ENCODE measurements at places on chromosomes 1 and 21.

DNA sequence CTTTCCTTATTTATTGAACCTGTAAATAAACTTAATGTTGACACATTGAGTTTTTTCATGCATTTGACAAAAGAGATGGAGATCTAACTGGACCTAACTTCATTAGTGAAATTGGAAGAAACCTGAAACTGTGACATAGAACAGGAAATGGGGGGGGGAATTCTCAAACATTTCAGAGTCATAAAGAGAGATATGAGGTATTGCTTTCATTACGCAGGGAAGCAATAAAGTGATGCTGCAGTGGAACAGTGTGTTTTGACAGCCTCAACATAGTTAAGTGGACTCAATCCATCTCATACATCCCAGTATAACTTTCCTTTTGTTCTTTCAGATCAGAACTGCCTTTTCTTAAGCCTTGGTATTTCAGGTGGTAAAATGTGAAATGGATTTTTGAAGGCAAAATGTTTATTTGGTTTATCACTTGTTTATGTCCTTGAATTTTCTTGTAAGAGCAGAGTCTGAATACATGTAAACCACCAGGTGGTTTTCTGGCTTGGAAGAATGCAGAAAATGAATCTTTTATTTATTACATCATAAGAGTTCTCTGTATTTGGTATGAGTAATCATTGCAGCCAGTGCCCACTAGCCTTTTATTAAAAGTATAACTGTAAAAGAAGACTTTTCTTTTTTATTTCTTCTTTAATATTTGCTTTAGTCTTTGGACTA is 132.5 kb downstream of the ZNF326 start:
- DNase-seq, result no peak

DNA sequence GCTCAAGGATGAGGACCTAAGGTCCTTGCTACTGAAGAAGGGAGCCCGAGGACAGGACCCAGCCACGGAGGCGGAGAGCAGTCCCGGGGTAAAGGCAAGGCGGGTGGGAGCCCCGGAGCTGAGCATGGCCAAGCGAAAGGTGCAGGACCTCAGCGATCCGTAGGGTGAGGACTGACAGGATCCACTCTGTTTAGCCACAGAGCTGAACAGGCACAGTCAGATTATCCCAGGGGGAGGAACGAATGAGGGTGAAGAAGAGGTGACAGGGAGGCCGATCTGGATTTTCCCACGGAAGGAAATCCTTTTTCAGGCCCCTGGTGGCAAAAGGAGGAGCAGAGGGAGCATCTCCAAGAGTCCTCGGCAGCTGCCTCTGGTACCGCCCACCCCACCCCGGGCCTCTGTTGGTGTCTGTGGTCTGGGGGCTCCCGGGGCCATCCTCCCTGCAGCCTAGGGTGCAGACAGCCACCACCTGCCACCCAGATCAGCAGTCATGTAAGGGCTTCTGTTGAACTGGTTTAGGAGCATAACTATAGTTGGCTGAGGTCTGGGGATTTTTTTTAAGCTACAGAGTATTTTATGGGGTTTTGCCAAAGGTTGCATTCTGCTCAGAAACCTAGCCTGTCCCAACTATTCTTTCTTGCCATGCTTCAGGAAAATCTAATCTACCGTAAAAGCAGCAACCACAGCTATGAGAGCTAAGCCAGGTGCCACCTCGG is 32.3 kb upstream of the LBR start:
- DNase-seq, result no peak

GRCh38 chr1:20107796-20108195 is 11.5 kb downstream of the PLA2G2D start:
- DNase-seq, result no peak

GRCh38 chr1:246169019-246169418 is 338.1 kb downstream of the SMYD3 start:
- DNase-seq, result no peak
